GM23248 (cell line): ENCODE measurements at places on chromosomes 2 and 18. TPM values are rescaled to one million over a fixed set of nuclear protein-coding genes. Genes with fewer than 3 reads are reported as not detected.

The FAM124B gene
- not detected in 2 replicates for total RNA-seq

The COL3A1 gene
- 2,141 and 2,153 TPM in 2 replicates for total RNA-seq

The TMEM198 gene
- 5.8 and 6.2 TPM in 2 replicates for total RNA-seq

The SDC1 gene
- total RNA-seq, result 32.5 and 33.1 TPM in 2 replicates

The SLC38A11 gene
- total RNA-seq, result not detected in 2 replicates

The SFXN5 gene
- total RNA-seq, result 16.4 and 17.1 TPM in 2 replicates

The KCNF1 gene
- 0.97 TPM in 1 of 2 replicates, not detected in the other for total RNA-seq
